Stimulated activated naive CD4-positive, alpha-beta T cell treated with Interleukin-2 at 50 U/mL for 16 hours (primary cell): ENCODE measurements at places on chromosomes 5 and 9.

DNA sequence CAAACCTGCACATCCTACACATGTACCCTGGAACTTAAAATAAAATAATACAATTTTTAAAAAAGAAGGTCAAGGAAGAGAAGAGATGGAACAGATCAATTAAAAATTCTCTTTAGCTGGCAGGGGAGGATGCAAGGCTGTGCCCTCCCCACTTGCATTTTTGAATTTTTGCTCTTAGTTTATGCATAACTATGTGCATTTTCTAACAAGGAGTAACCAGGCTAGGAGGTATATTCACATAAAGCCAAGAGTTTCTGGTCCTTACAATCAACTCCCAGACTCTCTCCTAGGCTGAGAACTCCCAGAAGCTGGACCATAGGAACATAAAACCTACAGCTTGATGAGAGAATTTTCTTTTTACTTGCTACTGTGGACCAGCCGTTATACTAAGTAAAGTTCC lies 29.8 kb downstream of the CCDC192 start:
- no peak for DNase-seq

DNA sequence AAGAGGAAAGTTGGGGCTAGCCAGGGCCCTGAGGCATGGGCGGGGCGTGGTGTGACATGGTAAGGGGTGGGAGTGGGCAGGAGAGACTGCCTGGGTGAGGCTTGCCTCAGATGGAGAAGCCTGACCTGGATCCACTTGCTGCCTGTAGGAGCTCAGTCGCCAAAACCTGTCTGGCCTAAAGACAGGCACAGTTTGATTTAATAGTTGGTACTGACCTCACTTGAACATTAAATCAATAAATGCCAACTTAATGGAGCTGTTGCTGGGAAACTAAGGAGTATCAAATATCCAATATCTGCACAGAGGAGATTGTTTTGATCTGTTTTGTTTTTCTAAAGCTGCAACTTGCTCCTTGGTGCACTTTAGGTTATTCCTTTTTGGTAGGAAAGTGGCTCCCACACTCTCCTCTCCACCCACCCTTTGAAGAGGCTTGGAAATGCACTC lies 86.4 kb downstream of the RCL1 start:
- DNase-seq = no peak

DNA sequence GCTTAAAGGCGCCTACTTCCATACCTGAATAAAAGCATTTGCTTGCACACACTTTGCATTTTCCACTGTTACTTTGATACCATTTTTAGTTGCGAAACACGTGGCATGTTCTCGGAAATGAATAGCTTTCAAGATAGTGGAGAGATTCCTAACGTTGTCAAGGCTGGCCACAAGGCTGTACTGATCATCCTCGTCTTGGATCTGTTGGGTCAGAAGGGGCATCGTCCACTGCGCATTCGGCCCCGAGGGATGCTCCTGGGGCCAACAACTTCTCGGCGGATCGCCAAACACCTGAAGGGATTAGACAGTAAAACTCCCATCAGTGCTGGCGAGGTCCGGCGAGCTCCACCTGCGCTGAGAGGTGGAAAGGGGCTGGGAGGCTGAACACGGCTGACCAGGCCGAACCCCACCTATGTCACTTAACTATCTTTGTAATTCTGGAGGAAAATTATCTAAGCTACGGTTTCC lies 599 bp downstream of the RAD1 start:
- no peak for DNase-seq

- DNase-seq = no peak
Measured at GRCh38 chr5:160542281-160542680, 120.6 kb downstream of the PTTG1 start.

GRCh38 chr5:143543358-143544255 lies 140.1 kb upstream of the NR3C1 start:
- DNase-seq = no peak

DNA sequence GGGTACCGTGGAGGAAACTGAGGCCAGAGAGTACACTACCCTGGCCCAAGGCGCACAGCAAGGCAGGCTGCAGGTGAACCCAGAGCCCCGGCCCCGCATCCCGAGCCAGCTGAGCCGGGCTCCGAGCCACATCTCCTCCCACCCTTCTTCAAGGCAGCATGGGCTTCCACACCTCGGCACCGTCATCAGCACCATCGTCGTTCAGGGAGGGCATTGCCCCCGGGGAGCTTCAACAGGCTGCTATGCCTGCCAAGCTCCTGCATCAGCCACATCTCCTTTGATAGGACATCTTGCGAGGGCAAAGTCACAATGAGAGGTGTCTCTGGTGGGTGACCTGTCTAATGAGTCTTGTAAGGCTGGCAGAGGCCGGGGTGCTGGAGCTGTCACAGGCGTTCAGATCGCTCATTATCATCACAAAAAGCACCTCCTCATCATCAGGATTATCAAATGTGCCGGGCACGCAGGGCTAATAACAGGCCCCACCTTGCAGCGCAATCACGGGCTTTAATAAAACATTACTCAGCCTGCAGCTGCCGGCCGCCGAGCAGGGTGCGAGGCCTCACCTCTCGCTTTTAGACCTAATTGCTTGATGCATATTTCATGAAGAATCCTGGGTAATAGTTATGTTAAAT lies 20.0 kb upstream of the SLC25A51 start:
- no peak for DNase-seq

DNA sequence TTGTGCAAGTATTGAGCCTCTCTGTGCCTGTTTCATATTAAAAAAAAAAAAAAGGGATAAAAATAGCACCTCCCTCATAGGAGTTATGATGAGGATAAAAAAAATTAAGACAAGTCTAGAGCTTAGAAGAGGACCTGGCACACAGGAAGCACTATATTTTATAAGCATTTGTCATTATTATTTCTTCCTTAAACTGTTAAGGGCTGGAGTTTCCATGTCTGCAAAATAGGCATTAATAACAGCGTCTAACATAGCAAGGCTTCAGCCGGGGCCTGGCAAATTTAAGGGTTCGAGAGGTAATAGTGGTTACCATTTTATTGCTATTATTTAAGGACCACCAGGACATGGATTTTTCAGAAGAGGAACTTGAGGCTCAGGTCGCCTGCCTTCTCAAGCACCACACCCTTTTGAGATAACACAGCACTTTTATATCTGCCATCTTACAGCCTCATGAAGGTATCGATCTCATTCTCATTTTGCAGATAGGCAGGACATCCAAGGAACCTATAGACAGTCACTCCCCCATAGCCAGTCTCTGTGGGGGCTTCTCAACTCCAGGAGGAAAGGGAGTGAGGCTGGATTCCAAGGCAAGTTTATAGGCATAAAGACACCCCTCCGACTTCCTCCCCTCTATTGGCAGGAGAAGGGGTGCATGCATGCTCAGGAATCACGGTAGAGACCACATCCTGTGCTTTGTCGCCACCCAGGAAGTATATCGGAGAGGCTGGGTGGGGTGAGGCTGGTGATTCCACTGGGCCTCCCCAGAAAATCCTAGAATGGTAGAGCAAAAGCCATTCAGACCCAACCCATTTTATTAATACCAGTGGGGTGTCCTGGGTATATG lies 2.4 kb downstream of the ANXA6 start:
- peak; percentile 34 for DNase-seq

DNA sequence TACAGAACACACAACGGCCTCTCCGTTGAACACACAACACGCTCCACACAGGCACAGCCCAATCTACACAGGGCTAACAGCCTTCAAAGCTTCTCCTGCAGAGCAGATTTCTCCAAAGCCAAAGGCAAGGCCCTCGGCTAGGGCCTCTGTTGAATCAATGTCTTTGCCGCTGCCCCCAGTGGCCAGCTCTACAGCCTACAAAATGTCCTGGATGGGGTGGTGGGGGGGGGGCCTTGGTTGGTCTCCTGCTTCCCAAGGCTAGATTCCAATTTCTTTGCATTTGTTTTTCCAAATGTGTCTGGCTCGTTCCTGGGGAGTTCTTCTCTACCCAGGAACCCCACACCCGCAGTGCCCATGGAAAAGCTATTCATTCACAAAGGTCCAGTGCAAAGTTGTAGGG lies 167.2 kb downstream of the PAX5 start:
- no peak for DNase-seq
